ENCODE measurements at places on chromosomes 6 and 20.

DNA sequence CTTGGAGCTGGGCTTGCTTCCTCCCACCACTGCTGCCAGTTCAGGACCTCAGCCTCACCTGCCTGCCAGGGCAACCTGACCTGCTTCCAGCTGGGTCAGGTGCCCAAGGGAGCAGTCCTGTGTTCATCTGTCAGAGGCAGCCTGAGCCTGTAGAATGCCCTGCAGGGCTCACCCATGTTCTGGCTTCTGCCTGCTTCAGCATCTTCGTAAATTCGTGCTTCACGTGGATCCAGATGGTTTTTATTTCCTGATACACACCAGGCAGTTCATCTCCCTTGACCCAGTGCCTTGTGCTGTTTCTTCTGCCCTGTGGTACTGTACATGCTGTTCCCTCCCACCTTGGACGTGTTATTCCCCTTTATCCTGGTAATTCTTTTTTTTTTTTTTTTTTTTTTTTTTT is 50.2 kb downstream of the ARID1B start:
- DNase-seq, result peak; percentile 35

GRCh38 chr20:56513161-56514150 is 11.1 kb upstream of the FAM209A start:
- no peak for DNase-seq

DNA sequence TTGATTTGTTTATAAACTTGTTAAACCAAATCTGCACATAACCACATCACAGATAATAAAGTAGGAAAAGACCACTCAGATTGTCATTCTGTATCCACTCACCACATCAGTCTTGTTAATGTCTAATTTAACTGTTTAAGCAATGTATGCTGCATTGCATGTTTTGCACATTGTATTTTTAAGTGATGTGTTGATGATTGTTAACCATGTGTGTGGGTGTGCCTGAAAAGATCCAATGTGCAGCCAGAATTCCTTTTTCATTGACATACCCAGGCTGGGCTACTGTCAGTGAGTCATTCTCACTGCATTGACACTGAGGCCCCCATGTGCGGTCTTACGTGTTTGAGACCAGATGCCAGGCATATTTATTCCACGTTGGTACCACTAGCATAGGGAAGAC is 167.3 kb downstream of the TRMT11 start:
- DNase-seq, result peak; percentile 41

- DNase-seq, result no peak
Measured at GRCh38 chr6:25844518-25844917, 12.7 kb upstream of the SLC17A1 start.

DNA sequence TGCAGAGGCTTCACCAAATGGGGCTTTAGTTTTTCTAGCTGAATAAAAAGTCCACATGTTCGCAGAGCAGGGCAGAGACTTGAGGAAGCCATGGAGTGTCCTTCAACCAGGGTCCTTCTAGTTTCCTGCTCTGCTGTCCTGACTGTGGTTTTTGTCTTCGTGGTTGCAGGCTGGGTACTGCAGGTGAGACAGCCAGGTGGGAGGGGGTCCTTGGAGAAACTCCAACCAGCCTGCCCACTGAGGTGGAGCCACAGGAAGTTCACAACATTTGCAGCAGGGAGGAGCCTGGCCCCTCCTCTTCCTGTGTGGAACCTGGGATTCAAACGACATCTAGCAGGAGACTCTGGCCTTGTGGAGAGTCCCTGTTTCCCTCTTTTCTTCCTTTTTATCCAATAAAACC is 68.8 kb upstream of the MYLIP start:
- no peak for DNase-seq

- no peak for DNase-seq
Measured at GRCh38 chr20:50868509-50869495, 62.4 kb downstream of the ADNP start.

- DNase-seq, result no peak
Measured at GRCh38 chr6:121187833-121188200, 146.5 kb downstream of the TBC1D32 start.

- no peak for DNase-seq
Measured at GRCh38 chr20:4962241-4962855, 39.0 kb downstream of the SLC23A2 start.

- no peak for DNase-seq
Measured at GRCh38 chr6:52594221-52594620, 17.4 kb upstream of the TRAM2 start.

DNA sequence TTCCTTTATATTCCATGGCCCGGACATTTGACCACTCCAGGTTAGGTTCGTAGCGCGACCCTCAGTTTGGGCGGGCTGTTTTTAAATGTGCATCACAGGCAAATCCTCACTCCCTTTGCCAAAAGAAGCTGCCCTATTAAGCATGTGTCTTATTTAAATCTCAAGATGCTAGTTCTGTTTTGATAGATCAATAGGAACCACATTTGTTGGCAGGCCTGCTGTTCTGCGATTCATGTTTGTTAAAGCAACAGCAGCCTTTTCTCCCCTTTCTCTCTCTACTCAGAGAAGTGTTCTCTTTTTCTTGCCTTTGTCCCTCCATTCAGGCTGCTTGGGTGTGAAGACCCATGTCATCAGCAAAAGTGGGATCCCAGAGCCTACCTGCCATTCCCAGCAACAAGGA is 212.0 kb upstream of the SSTR4 start:
- DNase-seq, result no peak

DNA sequence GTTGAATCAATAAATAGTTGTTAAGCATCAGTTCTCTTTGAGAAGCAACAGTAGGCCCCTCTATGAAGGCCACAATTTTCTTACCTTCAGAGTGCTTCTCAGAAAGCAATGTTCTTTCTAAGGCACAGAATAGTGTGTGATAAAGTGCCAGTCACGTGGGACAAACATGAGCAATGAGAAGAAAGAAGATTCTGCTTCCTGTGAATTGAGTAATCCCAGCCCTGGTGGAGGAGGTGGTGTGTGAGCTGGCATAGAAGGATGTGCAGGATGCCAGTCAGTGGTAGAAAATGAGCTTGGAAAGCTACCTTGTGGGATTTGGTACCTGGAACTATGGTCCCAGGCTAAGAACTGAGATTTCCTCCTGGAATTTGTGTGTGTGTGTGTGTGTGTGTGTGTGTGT is 21.7 kb downstream of the KIZ start:
- peak; percentile 11 for DNase-seq

DNA sequence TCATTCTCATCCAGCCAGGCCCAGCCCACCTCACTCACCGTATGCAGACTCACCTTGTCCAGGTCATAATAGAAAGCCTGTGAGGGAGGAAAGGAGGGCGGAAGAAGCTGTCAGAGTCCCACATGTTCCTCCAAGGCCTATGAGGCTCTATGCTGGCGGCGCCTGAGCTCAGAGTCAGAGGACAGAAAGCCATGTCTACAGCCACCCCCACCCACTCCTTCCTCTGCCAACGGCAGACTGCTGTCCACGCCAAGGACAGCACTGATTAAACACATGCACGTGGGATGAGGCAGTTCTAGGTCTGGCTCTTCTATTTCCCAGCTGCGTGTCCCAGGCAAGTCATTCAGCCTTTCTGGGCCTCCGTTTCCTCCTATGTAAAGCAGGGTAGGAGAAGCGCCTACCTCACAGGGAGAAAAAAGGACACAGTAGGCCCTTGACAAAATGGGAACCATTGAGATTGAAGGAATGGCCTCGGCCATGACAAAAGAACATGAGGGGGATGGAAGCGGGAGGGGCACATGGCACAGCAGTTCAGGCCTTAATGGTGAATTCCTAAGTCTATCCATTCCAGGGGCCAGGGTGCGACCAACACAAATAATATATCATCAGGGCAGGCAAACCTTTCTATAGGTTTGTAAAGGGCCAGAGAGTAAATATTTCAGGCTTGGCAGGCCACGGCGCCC is 80.1 kb downstream of the RIPOR3 start:
- peak; percentile 41 for DNase-seq

DNA sequence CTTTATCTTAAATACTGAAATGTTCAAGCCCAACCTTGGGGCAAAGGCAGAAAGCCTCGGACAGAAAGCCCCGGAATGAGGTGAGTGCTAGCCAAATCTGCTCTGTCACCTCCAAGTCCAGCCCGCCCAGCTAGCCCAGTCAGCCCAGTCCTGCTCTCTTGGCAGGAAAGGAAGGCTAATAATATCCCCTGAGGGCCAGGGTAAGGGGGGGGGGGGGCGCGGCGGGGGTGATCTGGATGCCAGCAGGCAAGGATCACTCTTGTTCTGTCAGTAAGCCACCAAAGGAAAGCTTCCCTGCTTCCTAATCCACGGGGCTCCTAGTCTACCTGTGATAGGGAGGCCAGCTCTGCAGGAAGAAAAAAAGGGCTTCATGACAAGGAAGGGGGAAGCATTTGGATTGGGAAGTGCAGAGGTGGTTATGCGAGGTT is 1.1 kb downstream of the NDRG3 start:
- DNase-seq, result peak; percentile 69

- DNase-seq, result no peak
Measured at GRCh38 chr6:32794510-32794909, 22.3 kb downstream of the HLA-DOB start.

DNA sequence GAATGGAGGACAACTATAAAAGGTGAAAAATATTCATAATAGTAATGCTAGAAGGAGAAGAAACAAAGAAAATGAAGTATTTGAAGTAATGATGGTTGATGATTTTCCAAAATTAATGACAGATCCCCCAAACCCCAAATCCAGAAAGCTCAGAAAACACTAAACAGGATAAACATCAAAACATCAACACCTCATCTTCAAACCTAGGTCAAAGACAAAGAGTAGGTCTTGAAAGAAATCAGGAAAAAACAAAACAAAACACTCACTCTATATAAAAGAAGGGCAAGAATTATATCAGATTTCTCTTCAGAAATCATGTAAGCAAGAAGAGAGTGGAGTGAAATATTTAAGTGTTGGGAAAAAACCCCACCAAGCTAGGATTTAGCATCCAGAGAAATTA is 38.7 kb downstream of the RANBP9 start:
- DNase-seq, result no peak

DNA sequence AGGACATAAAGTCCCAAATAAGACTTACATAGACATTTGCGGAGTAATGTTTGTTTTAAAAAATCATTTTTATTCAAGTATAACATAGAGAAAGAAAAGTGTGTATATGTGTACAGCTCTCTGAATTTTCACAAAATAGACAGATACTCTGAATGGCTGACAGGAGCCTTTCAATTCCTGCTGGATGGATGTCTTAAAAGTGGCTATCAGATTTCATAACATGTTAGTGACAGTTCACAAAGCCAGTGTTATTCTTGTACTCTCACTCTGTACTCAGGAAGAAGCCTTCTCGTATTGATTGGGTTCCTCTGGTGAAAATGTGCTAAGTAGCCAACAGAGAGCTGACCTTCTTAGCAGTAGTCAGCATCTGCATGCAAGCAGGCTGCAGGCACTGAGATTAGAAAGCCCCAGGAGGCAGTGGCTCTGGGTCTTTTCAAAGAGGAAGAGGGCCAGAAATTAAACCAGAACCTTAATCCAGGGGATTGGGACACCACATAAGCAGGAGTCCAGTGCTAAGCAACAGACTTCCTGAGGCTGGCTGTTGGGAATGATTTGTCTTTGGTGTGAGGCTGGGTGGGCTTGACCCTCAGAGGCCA is 19.7 kb downstream of the SLC17A4 start:
- DNase-seq, result no peak

DNA sequence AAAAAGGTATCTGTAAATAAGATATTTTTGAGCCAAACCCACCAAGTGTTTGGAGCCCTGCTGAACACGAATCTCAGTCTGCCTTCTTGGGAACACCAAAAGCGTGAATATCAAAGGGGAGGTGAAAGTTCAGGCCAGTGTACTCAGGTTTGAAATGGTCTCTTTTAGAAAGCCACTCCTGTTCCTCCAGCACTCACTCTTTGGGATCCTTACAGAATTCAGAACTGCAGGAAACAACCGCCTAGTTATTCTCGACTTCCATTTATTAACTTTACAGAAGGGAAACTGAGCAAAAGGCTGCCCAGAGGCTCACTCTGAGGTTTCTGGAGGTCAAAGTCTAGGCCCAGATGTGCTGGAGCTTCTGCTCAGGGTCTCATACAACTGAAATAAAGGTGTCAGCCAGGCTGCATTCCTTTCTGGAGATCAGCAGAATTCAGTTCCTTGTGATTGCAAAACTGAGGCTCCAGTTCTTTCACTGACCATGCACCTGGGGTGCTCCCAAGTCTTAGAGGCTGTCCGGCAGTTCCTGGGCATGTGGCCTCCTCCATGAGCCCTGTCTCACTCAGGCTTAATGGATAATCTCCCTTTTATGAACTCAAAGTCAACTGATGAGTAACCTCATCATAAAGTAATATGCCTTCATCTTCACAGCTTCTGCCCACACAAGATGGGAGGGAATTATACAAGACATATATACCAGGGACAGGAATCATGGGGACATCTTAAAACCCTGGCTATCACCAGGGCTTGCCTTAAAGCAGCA is 65.5 kb upstream of the TNFAIP3 start:
- no peak for DNase-seq

- no peak for DNase-seq
Measured at GRCh38 chr6:67897998-67898607, 737.0 kb upstream of the ADGRB3 start.

- DNase-seq, result no peak
Measured at GRCh38 chr20:20897145-20897544, 184.7 kb upstream of the RALGAPA2 start.

- peak; percentile 29 for DNase-seq
Measured at GRCh38 chr6:22413681-22414311, 117.0 kb upstream of the PRL start.

- no peak for DNase-seq
Measured at GRCh38 chr6:12066297-12066696, 54.2 kb downstream of the HIVEP1 start.

GRCh38 chr6:33144373-33144772 is 47.9 kb downstream of the COL11A2 start:
- peak; percentile 35 for DNase-seq
